ENCODE measurements at places on chromosomes 16 and 17.

GRCh38 chr16:87703835-87704375, 61.9 kb downstream of the KLHDC4 start:
- DNase-seq, result no peak

GRCh38 chr16:71230122-71230845, at the start of gene HYDIN:
HYDIN (minus strand) TSS chr16:71230722; CDS start chr16:71186895, 43,827 bp downstream.
- DNase-seq, result no peak

GRCh38 chr16:81921843-81922584, 89.3 kb downstream of the SDR42E1 start:
- no peak for DNase-seq

DNA sequence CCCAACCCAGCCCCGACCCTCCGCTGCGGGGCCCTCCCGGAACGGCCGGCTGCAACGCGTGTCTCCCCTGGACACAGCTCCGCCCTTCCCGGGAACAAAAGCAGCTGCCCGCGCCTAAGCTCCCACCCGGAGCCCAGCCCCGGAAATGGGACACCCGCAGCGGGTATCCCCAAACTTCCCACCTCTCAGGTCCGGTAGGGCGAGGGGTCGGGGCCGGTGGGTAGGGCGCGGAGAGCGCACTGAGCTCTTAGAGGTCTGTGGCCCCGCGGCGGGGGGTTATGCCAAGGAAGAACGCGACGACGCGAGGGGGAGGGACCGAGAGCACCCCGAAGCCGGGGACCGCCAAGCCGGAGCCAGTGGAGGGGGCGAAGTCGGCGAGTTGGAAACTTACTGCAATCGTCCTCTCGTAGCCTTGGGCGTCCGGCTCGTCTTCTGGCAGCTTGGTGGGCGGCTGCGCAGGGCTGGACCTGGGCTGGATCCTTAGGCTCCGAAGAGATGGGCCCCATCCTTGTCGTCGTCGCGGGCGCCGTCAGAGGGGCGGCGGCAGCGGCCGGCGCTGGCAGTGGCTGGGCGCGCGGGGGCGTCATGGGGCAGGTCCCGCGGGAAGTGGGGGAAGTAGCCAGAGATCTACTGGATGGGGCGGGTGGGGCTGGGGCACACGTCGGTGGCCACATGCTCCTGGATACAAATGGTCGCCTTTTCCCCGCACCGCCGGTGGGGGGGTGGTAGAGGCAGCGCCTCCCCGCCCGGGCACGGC, 6.9 kb downstream of the USP6 start:
- DNase-seq, result no peak

Measured in CD4-positive, alpha-beta T cell treated with Interleukin-12 subunit alpha and Interleukin-12 subunit beta, for 1 hour (primary cell).